ENCODE measurements at places on chromosomes 7 and 10.

DNA sequence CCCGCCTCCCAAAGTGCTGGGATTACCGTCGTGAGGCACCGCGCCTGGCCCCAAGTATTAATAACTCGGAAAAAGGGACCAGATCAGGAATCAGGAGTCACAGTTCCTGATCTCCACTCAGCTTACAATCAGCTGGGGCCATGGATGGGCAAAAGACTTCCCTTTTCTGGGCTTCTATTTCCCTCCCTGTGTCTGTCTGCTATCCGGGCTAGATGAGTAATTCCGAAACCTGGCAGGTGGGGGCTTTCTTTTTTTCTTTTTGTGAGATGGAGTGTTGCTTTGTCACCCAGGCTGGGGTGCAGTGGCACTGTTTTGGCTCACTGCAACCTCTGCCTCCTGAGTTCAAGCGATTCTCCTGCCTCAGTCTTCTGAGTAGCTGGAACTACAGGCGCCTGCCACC lies 11.6 kb downstream of the RPS24 start:
- no peak for DNase-seq

DNA sequence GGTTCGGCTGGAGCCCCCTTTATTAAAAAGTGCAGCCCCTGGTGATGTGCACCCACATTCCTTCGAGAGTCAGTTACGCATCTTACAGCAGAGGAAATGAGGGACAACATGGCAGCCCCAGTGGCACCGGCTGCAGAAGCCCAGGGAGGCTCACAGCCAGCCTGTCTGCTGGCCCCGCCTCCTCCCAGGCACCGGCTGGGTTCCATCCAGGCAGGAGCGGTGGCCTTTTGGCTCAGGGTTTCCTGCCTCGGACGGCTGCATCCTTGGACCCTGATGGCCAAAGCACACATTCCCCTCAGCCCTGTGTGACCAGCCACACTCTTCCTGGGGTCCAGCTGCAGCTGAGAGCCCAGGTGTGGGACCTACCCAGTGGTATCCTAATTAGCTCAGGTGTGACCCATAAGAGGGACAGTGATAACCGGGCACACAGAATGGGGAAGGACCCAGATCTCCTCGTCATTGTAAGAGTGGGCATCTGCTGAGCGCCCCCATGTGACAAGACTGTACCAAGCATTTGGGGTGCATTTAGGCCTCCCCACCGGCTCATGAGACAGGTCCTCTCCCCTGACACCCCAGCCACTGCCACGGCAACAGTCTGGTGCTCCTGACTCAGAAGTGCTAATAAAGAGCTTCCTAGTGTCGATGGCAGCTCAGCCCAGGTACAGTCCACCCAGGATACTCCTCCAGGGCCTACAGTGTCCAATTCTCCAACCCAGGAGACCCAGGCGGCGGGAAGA lies 63.3 kb upstream of the CHST15 start:
- DNase-seq, result no peak

GRCh38 chr7:46494028-46494427 lies 573.0 kb upstream of the IGFBP3 start:
- no peak for DNase-seq

GRCh38 chr10:122725768-122726167 lies 26.1 kb upstream of the C10orf120 start:
- no peak for DNase-seq

GRCh38 chr10:7412237-7412927 lies 1.5 kb upstream of the SFMBT2 start:
- peak; percentile 50 for DNase-seq

DNA sequence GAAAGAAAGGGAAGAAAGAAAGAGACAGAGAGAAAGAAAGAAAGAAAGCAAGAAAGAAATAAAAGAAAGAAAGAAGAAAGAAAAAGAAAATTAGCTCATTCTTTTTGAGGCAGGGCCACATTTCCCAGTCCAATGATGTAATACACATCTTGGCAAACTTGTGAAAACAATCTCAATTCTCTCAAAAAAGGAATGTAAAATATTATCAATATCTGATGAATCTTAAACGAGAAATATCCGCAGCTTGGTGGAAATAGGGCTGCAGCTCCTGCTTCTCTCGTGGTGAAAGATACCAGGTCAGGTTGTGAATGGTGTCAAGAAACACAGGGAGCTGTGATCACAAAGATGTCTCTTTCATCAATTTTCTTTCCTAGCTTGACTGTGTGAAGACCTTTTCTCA lies 739.6 kb upstream of the NRP1 start:
- no peak for DNase-seq
